ENCODE measurements at places on chromosomes 11 and 22. TPM values are rescaled to one million over a fixed set of nuclear protein-coding genes. Genes with fewer than 3 reads are reported as not detected.

The CFAP300 gene
- total RNA-seq = not detected

The DGCR6 gene
- 0.25 TPM for total RNA-seq

The MS4A14 gene
- not detected for total RNA-seq

The STIP1 gene
- 122 TPM for total RNA-seq

The TRPM5 gene
- not detected for total RNA-seq

The MLC1 gene
- not detected for total RNA-seq

- DNase-seq = no peak
Observed at GRCh38 chr11:109772892-109773291, 320.3 kb upstream of the ZC3H12C start.

DNA sequence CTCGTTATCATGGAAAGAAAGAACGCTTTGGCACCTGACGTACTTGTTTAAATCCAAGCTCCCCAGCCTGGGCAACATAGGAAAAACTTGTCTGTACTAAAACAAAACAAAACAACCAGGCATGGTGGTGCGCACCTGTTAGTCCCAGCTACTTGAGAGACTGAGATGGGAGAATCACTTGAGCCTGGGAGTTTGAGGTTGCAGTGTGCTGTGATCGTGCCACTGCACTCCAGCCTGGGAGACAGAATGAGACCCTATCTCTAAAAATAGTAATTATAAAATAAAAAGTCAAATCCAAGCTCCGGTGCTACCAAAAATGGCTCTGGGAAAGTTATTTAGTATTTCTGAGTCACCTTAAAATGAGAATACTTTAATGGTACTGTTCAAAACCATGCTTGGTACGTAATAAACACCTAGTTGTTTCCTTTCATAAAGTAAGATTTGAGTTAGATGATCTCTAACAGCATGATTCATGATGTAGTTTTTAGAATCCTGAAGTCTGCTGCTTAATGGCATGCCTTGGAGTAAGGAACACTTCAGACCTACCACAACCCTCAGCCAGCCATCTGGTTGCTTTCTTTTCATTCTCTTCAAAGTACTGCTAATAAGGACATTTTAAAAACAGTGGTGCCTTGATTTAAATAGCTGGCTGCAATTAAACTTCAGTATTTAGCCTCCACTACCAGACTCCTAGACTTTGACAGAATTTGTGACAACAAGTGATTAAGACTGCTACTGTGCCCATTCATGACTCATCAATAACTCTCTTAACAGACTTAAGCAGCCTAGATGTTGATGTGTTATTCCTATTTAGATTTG, 8.4 kb downstream of the PPME1 start:
- no peak for DNase-seq

DNA sequence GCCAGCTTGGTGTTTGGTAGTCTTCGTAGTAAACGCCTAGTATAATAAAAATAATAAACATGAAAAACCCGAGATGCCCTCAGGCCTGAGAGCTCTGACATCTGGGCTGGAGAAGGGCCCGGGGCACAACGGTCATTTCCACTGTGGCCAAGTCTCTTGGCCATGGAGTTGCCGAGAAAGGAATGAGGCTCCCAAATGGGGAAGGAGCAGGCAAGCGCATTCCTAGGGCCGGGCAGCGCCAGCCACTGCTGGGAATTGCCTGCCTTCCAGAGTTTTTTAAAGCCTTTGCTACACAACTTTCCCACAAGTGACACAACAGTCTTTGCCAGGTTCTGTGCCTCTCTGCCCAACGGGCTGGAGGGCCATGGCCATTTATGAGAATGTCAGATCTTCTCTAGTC, 103.4 kb downstream of the NAV2 start:
- no peak for DNase-seq

- DNase-seq = no peak
Observed at GRCh38 chr11:3964935-3965604, 109.6 kb downstream of the STIM1 start.

- no peak for DNase-seq
Observed at GRCh38 chr22:19853058-19853878, 1.4 kb downstream of the GNB1L start.

- DNase-seq = no peak
Observed at GRCh38 chr22:22709719-22710445, 65.5 kb downstream of the GGTLC2 start.

All from dermis microvascular lymphatic vessel endothelial cell (primary cell).